Spinal cord (tissue), 10 donors: ENCODE measurements at places on chromosomes 12 and 14.
A peak's percentile ranks its signal among the peaks of the same experiment; 100 is the strongest.

DNA sequence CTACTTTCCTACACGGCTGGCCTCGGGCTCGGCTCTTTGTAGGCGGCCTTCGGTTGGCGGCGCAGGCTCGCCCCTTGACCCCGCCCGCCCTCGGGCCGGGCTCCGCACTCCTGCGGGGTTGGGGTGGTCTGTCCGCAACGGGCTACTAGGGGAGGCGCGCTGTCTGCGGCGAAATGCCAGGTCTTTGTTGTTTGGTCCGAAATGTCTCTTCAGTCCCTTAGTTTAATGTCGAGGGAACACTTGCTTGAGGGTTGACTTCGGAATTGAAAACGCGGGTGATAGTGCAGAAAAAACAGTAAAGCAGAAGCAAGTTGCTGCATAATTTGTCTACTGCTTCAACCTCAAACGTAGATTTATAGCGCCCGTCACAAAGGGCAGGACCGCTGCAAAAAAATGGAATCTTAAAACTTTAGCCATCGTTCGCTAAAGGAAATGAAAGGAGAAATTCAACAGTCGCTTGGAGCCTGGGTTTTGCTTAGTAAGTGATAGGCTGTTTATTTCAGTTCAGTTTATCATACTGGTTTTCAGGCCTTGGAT, 390 bp downstream of the JKAMP start:
- H3K27ac ChIP-seq = peak overlapping the region; percentile 94
- peaks cover 12% of the 10 kb centered on the region for H3K4me1 ChIP-seq
- DNase-seq = peak; percentile 42

DNA sequence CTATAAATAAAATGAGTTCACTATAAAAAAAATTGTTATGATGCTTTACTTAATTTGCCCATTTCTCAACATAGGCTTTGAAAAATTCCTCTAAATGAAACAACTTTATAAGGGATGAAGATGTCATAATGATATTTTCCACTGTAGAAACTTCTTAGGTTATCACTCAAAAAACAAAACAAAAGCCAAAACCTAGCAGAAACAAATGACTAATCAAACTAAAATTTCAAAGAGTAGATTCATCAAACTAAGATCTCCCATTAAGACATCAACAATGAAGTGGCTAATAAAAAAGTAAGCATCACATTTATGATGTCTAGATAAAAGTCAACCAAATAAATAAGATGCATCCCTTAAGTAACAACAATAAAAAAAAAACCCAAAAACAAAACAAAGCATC, 36.9 kb upstream of the TTC7B start:
- no peak for DNase-seq
- H3K36me3 ChIP-seq = no peaks in the 10 kb centered on the region
- H3K27me3 ChIP-seq = no peaks in the 10 kb centered on the region
- H3K4me1 ChIP-seq = peaks cover 4% of the 10 kb centered on the region
- H3K27ac ChIP-seq = no peak overlapping the region

GRCh38 chr12:56999456-56999855, 6.9 kb downstream of the ZBTB39 start:
- peaks cover 71% of the 10 kb centered on the region for H3K36me3 ChIP-seq
- no peaks in the 10 kb centered on the region for H3K27me3 ChIP-seq
- DNase-seq = no peak
- no peak overlapping the region for H3K27ac ChIP-seq
- peaks cover 13% of the 10 kb centered on the region for H3K4me1 ChIP-seq
- no peak overlapping the region for H3K4me3 ChIP-seq

DNA sequence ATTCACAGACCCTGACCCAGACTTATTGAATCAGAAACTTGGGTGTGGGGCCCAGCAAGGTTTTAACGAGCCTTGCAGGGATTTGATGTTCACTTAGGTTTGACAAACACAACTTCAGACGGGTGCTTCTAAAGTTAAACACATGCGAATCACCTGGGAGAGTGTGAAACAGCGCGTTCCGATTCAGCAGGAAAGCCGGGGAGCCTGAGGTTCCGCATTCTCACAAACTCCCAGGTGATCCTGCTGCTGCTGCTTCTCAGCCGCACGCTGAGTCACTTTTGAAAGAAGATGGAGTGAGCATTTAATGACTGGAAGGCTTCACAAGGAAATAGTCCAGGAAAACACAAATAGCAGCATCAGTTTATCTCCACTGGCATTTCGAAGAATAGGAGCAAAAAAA, 44.2 kb upstream of the DDX11 start:
- H3K4me3 ChIP-seq = no peak overlapping the region
- H3K4me1 ChIP-seq = peaks cover 11% of the 10 kb centered on the region

GRCh38 chr14:72717220-72717619, 176.7 kb downstream of the DPF3 start:
- no peak overlapping the region for H3K4me3 ChIP-seq
- H3K27ac ChIP-seq = no peak overlapping the region
- H3K27me3 ChIP-seq = no peaks in the 10 kb centered on the region
- peaks cover 20% of the 10 kb centered on the region for H3K4me1 ChIP-seq
- DNase-seq = no peak

DNA sequence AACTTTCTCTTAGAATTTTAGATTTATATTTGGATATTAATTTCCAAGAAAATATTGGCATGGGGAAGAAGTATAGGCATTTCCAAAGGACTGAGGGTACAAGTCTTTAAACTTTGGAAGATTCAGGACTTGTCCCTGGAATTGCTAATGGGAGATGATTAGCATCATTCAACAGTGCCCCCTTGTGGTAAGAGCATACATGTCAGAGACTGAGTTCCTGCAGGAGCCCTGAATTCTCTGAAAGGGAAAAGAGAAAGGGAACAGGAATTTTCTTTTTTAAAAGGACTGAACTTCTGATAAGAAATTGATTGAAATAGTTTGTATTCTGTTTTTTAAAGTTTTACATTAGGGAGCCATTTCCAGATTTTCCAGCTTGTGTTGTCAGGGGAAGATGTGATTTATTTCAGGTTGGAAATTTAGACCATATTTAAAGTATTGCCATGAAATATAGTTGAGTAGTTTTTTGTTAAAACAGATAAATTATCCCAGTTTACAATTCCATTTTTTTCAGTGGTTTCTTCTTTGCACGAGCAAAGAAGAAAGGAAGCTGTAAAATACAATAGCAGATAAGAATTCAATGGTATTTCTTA, 44.0 kb upstream of the REP15 start:
- H3K27ac ChIP-seq = no peak overlapping the region
- no peaks in the 10 kb centered on the region for H3K36me3 ChIP-seq
- no peaks in the 10 kb centered on the region for H3K4me1 ChIP-seq
- DNase-seq = peak; percentile 96
- H3K4me3 ChIP-seq = no peak overlapping the region

DNA sequence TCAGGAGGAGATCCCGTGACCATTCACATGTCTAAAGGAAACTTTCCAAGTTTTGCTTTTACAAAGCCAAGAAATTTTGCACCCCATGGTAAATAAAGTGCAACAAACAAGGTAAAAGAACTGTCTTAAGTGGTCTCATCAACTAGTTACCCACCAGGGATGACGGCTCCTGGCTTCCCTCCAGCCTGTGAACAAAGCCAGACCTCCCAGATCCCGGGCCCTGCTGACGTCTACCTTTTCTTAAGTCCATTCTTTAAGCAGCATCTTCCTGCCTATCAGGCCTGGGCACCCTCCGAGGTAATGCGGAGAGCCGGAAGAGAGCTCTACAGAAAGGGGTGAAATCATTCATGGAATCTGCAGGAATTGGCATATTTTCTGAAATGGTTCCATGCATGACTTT, 58.0 kb upstream of the DAAM1 start:
- no peak overlapping the region for H3K4me3 ChIP-seq
- H3K27me3 ChIP-seq = no peaks in the 10 kb centered on the region
- H3K27ac ChIP-seq = no peak overlapping the region
- H3K36me3 ChIP-seq = no peaks in the 10 kb centered on the region
- H3K4me1 ChIP-seq = no peaks in the 10 kb centered on the region
- no peak for DNase-seq

DNA sequence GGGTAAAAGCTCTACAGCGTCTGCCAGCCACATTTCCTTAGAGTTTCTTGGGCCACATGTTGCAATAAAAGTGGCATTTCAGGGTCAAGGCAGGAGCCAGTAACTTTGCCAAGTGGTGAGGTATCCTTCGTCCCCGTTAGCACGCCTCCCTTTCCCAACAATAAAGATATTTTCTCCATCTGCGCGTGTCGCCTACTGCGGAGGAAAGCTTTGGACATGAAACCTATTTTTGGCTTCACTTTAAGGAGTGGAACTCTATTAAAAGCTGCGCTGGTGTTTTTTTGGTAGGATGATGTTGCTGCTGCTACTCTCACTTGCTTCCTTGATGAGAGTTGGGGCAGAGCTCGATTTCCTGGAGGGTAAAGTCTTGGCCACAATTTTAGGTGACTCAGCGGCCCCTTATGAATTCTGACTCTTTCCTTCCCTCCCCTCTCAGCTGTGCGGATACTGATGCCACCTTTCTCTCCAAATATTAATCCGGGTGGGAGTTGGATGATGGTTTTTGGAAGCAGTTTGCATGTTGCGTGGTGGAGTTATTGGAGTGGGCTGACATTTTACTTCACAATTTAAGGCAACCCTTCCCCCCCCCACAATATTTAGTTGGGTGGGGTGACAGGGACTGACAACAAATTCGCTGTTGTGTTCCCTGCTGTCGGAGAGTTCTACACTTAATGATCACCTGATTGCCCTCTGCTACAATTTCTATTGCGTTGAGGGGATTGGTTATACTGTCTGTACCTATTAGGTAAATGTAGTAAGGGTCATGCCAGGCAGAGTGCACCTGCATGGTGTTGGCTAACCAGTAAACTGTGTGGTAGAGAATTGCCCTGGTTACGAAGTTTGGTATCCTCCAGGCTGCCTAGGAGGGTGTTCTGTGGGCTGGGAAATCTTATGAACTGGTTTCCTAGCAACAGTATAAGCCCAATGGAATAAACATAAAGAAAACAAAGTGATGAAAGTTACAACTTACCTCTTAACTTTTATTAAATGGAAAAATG, 1.1 kb downstream of the CCDC91 start:
- H3K36me3 ChIP-seq = no peaks in the 10 kb centered on the region
- H3K4me1 ChIP-seq = peaks cover 4% of the 10 kb centered on the region
- no peaks in the 10 kb centered on the region for H3K27me3 ChIP-seq
- DNase-seq = no peak
- H3K4me3 ChIP-seq = peak overlapping the region; percentile 90
- H3K27ac ChIP-seq = peak overlapping the region; percentile 92

DNA sequence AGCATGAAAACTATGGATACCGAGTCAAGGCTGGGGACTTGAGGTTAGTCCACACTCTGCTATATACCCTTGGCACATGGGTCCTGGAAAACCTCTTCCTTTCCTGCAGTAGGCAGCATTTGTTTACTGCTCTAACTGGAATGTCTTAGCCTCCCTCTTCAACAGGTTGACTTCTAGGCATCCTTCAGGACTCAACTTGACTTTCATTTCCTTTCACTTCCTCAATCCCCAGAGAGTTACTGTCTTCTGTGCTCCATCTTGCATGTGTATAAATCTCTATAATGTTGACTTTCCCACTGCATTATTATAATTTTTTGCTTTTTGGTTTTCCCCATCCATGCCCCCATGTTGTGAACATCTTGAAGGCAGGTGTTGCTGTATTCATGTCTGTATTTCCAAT, 107.9 kb downstream of the VRK1 start:
- no peak overlapping the region for H3K27ac ChIP-seq
- H3K36me3 ChIP-seq = no peaks in the 10 kb centered on the region
- no peaks in the 10 kb centered on the region for H3K4me1 ChIP-seq
- no peak overlapping the region for H3K4me3 ChIP-seq
- no peaks in the 10 kb centered on the region for H3K27me3 ChIP-seq
- DNase-seq = no peak

- no peak overlapping the region for H3K27ac ChIP-seq
- no peaks in the 10 kb centered on the region for H3K4me1 ChIP-seq
- H3K36me3 ChIP-seq = no peaks in the 10 kb centered on the region
- no peak for DNase-seq
- H3K27me3 ChIP-seq = no peaks in the 10 kb centered on the region
- H3K4me3 ChIP-seq = no peak overlapping the region
Observed at GRCh38 chr12:117884161-117884560, 84.6 kb downstream of the KSR2 start.

GRCh38 chr12:105992849-105993740, 145.7 kb downstream of the NUAK1 start:
- no peak for DNase-seq
- peak overlapping the region; percentile 22 for H3K27ac ChIP-seq
- no peaks in the 10 kb centered on the region for H3K27me3 ChIP-seq
- H3K4me1 ChIP-seq = peaks cover 18% of the 10 kb centered on the region
- no peaks in the 10 kb centered on the region for H3K36me3 ChIP-seq
